Stimulated activated CD4-positive, alpha-beta T cell treated with anti-CD3 and anti-CD28 coated beads, TNF-alpha, amount 100 ng/mL, for 24 hours (primary cell): ENCODE measurements at places on chromosomes 13 and 19.

DNA sequence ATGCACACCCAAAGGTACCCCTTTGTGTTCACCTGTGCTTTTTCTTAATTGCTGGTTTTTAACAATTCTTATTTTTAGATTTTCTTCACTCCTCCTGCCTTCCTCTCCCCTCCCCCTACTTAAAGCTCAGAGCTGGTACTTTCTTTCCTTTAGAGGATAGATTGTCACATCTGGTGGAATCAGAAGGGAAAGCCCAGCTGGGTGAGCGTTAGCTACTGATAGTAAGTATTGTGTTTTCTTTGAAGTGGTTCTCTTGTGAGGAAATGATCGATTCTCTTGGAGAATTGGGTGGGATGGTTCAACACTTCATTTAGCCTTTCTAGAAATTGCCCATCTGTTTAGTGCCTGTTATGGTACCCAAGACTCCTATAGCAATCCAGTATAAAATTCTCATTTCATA is 84.8 kb downstream of the FLT1 start:
- DNase-seq = no peak

DNA sequence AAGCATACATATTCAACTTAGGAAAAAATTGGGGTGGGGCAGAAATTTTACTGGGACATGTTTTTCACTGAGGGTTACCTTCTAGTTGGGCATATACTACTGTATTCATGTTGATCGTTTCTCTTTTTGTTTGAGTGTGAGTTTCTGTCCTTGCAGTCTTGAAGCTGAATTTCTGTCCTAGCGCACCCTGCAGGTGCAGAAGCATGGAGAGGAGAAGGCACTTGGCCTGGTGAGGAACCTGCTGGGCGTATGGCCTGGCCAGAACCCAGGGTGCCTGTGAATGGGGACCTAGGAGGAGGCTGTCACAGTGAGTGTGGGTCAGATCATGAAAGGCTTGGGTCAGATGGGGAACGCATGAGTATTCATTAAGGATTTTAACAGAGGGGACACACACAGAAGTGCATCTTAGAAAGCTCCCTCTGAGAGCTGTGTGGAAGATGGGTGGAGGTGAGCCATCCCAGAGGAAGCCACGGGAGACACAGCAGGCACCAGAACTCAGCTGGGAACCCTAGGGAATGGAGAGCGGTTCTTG is 36.8 kb downstream of the SERP2 start:
- no peak for DNase-seq

DNA sequence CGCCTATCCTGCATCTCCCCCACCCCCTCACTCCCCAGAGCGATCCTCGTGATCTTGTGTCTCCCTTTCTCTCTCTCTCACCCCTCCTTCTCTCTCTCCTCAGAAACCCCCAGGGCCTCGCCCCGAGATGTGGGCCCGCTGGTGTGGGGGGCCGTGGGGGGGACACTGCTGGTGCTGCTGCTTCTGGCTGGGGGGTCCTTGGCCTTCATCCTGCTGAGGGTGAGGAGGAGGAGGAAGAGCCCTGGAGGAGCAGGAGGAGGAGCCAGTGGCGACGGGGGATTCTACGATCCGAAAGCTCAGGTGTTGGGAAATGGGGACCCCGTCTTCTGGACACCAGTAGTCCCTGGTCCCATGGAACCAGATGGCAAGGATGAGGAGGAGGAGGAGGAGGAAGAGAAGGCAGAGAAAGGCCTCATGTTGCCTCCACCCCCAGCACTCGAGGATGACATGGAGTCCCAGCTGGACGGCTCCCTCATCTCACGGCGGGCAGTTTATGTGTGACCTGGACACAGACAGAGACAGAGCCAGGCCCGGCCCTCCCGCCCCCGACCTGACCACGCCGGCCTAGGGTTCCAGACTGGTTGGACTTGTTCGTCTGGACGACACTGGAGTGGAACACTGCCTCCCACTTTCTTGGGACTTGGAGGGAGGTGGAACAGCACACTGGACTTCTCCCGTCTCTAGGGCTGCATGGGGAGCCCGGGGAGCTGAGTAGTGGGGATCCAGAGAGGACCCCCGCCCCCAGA is 12.8 kb upstream of the TOMM40 start:
- DNase-seq = no peak

- no peak for DNase-seq
These were observed 35.7 kb upstream of the RCBTB2 start for GRCh38 chr13:48568370-48569103.

GRCh38 chr19:49890349-49891311 is 6.1 kb downstream of the IL4I1 start:
- no peak for DNase-seq

DNA sequence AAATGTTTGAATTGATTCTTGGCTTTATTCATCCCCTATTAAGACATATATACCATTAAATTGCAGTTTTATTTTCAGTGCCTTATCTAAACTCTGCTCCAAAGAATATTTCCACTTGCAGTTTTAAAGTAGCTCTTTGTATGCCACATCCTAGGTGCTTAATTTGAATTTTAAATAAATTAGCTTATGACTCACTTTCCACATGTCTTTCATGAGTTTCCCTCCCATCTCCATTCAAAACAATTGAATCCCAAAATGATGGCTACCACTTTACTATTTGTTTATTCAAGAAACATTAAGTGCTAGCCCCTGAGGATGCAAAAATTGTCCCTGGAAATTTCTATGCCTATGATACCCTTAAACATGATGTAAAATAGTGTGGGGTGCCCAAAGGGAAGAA is 19.5 kb downstream of the PCDH20 start:
- no peak for DNase-seq

- no peak for DNase-seq
These were observed 242.4 kb upstream of the SLC10A2 start for GRCh38 chr13:103308667-103309066.
